ENCODE measurements at places on chromosomes 7 and 10. TPM values are rescaled to one million over a fixed set of nuclear protein-coding genes. Genes with fewer than 3 reads are reported as not detected.

Gene ATRNL1
- total RNA-seq, result 0.97 TPM

Gene CPA2
- total RNA-seq, result not detected

Gene MYL7
- total RNA-seq, result not detected

Gene NEBL
- under 0.01 TPM for total RNA-seq

Gene CDHR1
- total RNA-seq, result under 0.01 TPM

Gene PNLIPRP2
- not detected for total RNA-seq

Gene MIOS
- total RNA-seq, result 32.1 TPM

Gene WNT16
- total RNA-seq, result 0.42 TPM

Gene FAM25C
- not detected for total RNA-seq

Gene HMX2
- not detected for total RNA-seq

Gene EPHB4
- total RNA-seq, result 57.0 TPM

Gene HOXA11
- 13.2 TPM for total RNA-seq

Gene CREB5
- total RNA-seq, result 4.5 TPM

Gene PLOD3
- total RNA-seq, result 234 TPM

Gene ELMO1
- under 0.01 TPM for total RNA-seq

Gene PRRT4
- total RNA-seq, result not detected

Gene TYSND1
- 7.7 TPM for total RNA-seq

Gene LAMTOR4
- total RNA-seq, result 30.5 TPM

Gene TMEM176B
- total RNA-seq, result not detected

Gene SFRP4
- total RNA-seq, result 0.14 TPM
